Occipital lobe (tissue), 3 donors: ENCODE measurements at places on chromosomes 6 and 20. TPM values are rescaled to one million over a fixed set of nuclear protein-coding genes. Genes with fewer than 3 reads are reported as not detected.

SLC17A1 gene
- total RNA-seq: not detected

- DNase-seq: no peak
These were observed 380.3 kb upstream of the JARID2 start for GRCh38 chr6:14865531-14866100.

DNA sequence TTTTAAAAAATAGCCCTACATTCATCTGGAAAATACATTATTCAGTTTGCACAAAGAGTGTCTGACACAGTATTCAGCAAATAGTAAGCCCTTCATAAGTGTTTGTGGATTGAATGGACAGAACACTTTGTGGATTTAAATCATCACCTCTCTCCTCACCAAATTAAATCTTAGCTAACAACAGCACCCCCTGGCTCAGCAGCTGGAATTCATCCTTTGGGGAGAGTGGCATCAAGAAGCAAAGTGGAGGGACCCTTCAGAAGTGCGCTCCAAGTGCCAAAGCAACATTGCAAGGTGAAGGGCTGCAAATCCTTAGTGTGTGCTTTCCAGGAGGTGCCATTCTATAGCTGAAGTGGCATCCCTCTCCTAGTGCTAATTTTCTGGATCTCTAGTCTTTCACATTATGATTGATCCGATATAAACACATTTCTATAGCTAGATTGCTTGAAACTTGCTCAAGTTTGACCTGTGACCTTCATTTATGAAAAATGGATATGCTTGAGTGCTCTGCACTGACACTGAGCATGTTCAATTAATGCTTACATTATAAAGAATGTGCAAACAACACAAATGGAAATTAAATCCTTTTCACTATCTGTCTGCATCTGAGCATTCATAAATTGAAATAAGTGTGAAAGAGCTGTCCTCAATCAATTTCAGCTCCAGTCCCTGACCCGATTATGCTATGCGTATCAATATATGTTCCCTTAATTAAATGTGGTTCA, 891.7 kb downstream of the C6orf118 start:
- no peak for DNase-seq

GRCh38 chr6:15183979-15184378, 61.9 kb upstream of the JARID2 start:
- no peak for DNase-seq

DNA sequence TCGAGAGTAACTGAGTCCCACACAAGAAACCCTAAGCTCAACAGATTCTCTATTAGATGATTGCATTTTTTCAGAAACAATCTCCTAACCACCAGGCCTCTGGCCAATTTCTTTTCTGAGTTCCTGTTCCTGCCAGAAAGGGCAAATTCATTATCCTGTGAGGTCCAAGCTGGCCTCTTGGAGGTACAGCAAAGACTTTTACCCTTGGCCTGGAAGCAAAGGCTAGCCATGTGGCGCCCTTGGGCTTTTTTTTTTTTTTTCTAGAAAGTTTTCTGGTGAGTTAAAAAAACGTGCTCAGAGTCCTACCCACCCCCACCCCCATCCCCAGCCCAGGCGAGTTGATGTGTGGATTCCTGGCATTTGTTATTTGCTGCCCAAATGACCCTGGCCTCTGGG, 59.0 kb upstream of the EEF1A1 start:
- no peak for DNase-seq

DNA sequence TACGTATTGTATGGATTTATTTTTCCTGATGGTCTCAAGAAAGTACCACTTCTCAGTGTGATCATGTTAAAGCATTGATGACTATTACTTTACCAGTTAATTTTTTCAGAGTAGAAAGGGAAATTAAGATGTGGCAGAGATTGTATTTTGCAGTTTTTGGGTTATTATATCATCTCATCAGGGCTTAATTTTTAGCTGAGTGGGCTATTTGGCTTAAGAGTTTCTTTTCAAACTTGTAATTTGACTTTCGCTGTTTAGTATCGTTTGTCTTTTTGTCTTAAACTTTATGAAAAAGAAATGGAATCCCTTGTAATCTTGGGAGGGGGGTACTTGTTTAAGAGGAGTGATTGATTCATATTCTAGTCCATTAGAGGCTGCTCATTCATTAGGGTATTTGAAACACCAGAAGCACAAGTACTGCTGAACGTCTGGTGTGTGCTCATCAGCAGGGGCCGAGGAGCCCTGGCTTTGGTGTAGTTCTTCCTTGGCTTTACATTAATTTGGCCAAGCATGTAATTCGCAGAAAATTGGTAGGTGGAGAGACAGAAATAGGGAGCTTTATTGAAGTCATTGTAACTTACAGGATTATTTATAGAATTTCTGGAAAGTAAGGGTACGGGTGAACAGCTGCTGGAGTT, 112.4 kb downstream of the TIAM2 start:
- DNase-seq: no peak

- DNase-seq: no peak
These were observed 477.8 kb downstream of the HACE1 start for GRCh38 chr6:104381907-104382306.
